ENCODE measurements at places on chromosomes 1 and 21.
A peak's percentile ranks its signal among the peaks of the same experiment; 100 is the strongest.

DNA sequence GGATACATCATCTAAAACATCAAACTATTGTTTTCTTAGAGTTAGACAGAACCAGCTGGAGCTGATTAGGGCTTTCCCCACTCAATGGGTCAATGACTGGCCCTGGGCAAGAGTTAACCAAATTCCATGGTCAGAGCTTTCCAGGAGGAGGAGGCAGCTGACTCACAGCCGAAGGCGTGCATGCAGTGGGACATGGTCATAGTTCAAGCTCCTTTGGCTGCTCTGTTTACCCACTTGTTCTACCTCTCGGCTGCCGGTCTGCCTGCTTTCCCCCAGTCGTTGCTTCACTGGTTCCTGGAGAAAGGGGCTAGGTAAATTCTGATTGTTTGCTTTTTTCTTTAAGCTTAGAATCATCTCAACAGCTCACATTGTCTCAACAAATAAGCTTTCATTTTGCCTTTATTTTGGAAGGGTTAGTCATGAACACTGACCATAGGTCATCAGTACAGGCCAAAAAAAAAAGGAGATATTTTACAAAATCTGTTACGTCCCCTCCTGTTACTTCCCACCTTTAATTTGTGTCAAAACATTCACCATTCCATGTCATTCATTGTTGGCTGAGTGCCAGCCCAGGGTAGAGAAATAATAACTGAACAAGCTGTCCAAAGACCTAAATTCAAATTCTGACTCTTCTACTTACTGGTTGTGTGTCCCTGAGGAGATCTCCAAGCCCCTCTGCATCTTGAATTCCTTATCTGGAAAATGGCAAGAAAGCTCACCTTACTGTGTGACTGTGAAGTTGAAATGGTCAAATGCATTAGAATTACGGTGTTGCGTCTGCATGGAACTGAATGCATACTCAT is 12.0 kb downstream of the MAB21L3 start:
- no peak for DNase-seq

- peak; percentile 46 for DNase-seq
Observed at GRCh38 chr1:202968895-202969295, 1.8 kb upstream of the CYB5R1 start.

DNA sequence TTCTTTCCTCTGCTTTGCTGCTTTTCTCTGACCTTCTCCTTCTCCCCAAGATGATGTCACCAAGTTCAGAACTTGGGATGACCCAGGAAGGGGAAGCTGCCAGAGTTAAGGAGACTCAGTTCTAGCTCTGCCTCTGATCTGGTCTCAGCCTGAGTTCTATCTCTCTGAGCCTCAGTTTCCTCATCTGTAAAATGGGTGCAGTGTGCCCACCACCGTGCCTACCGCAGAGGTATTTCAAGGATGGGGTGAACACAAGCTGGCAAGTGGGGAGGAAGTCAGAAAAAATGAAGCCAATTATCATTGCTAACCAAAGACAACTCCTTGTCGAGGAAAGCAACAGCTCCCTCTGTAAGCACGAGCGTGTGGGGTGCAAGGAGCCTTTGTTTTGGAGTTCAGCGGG is 249.7 kb downstream of the KAZN start:
- no peak for DNase-seq

GRCh38 chr1:48227165-48228013 is 4.9 kb downstream of the SLC5A9 start:
- DNase-seq = peak; percentile 23

GRCh38 chr1:218701131-218701530 is 356.0 kb downstream of the TGFB2 start:
- DNase-seq = no peak

DNA sequence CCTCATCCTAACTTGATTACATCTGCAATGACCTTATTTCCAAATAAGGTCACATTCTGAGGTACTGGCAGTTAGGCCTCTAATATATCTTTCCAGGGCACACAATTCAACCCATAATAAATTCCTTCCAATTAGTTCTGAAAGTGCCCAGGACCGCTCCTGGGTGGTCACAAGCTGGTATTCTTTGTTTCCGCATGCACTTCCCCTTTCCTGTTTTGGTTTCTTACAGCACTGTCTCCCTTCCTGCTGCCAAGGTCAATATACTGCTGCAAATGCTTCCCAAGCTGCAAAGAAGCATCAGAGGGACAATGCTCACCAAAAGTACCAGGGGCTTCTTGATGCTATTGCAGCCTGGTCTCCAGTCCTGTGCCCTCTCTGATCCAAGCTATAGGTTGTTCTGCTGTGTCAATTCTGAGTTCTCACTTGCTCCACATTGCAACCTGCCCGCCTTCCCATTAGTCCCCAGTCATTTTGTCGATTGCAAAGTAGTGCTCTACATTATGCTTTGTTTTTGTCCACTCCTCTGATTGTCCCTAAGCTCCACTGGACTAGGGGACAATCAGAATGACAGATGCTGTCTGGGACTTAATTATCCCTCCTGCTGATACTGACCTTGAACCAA is 13.9 kb upstream of the XPR1 start:
- no peak for DNase-seq

DNA sequence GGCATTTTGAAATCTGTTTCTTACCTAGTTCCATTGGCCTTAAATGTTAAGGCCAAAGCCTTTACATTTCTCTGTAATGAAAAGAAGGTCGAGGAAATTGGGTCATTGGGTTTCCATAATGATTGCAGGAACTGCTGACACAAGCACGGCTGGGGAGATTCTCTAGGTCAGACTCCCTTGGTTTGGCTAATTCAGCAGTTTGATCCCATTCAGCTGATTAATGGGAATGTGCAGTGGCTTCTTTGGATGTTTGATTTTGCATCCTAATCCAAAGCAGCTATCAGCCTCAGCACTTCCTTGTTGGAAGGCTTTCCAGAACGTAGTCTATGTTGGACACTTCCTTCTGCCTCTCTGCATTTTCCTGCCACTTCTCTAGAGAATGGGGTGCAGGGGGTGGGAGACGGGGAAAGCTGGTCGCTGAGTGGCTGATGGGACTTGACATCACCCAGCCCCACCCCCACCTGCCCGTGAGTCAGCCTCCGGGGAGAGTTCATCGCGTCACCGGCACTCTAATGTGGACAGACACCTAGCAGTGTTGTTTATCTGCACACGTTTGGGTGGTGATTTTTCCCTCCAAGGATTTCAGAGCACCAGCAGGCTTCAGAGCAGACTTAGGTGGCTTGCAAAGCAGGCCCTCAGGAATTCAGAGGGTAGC is 5.4 kb downstream of the PSEN2 start:
- DNase-seq = no peak

GRCh38 chr1:3662080-3662671 is 9.9 kb downstream of the TP73 start:
- no peak for DNase-seq

GRCh38 chr1:109658533-109659042 is 2.7 kb downstream of the GSTM4 start:
- DNase-seq = no peak

GRCh38 chr1:25031966-25032667 is 102.0 kb upstream of the RUNX3 start:
- peak; percentile 82 for DNase-seq

DNA sequence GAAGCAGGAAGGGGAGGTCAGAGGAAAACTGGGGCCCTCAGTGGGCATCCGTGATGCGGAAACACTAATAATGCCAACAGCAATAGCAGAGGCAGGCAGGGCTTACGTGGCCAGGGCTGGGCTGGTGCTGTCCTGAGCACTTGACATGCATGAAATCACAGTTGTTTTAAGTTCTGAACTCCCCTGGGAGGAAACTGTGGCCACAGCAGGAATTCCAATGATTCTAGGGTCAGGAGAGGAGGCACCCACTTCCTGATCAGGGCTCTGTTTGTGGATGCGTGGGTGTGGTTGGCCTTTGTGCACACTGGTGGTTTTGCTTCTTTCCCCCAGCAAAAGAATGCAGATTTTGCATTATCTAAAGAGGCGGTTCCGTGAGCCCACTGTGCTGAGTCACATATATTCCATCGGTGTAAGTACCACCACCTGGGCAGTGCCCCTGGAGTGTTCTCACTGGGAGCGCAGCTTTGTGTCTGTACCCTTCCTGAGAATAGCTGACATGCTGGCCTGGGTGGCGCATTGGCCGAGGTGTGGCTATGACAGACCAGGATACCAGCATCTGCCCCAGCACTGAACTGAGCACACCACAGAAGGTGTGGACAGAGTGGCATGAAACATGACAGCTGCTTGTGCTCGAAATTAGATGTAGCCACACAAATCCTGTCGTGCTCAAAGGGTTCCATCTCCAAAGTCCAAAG is 71.0 kb downstream of the PDE9A start:
- no peak for DNase-seq

- no peak for DNase-seq
Observed at GRCh38 chr21:26909972-26910371, 56.9 kb downstream of the ADAMTS5 start.

DNA sequence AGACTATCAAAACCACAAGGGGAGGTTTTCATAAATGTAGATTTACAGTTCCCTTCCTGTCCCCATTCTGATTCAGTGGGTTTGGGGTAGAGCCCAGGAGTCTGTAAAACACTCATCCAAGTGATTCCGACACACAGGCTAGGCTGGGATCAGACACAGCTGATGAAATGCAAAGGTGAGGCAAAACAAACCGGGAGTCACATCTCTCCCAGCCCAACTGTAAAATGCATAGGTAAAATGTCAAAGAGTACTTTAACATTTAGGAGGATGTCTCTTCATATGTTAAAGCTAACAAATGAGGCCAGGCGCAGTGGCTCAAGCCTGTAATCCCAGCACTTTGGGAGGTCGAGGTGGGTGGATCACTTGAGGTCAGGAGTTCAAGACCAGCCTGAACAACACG is 45.0 kb downstream of the ZNF281 start:
- DNase-seq = no peak

DNA sequence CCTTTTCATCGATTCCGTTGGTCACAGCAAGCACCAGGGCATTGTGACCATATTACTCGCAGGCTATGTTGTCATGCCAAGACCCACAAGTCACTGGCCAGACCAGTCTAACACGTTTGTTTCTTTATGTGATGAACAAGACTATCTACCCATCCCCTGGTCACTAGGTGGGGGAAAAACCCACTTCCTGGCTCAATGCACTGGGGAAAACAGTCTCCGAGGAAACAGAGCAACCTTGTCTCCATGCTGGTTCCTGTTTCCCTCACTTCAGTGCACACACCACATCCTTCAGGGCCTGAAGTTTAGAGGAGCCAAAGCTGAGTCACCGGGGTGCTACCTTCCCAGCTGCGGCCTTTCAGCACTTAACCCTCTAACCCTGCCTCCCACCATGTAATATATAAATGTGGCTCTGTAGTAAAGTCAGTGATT is 20.9 kb downstream of the ERICH3 start:
- no peak for DNase-seq

- no peak for DNase-seq
Observed at GRCh38 chr1:212470059-212470458, 37.3 kb downstream of the NENF start.

- no peak for DNase-seq
Observed at GRCh38 chr1:221865808-221866207, 123.9 kb upstream of the DUSP10 start.
